Esophagus muscularis mucosa (tissue), 4 donors: ENCODE measurements at places on chromosomes 12 and 14. TPM values are rescaled to one million over a fixed set of nuclear protein-coding genes. Genes with fewer than 3 reads are reported as not detected.

GRCh38 chr12:25295361-25295760 lies 44.6 kb upstream of the KRAS start:
- DNase-seq: no peak
- no peak overlapping the region for H3K27ac ChIP-seq
- no peaks in the 10 kb centered on the region for H3K36me3 ChIP-seq
- H3K4me1 ChIP-seq: no peaks in the 10 kb centered on the region
- no peak overlapping the region for H3K4me3 ChIP-seq
- H3K27me3 ChIP-seq: no peaks in the 10 kb centered on the region

GRCh38 chr12:39606712-39607423 lies 12.7 kb downstream of the ABCD2 start:
- peaks cover 4% of the 10 kb centered on the region for H3K4me1 ChIP-seq
- H3K36me3 ChIP-seq: no peaks in the 10 kb centered on the region
- H3K4me3 ChIP-seq: no peak overlapping the region
- no peak overlapping the region for H3K27ac ChIP-seq

The GTF2A1 gene
- total RNA-seq: 28.1 TPM

The SLC25A21 gene
- 1.2 TPM for total RNA-seq

DNA sequence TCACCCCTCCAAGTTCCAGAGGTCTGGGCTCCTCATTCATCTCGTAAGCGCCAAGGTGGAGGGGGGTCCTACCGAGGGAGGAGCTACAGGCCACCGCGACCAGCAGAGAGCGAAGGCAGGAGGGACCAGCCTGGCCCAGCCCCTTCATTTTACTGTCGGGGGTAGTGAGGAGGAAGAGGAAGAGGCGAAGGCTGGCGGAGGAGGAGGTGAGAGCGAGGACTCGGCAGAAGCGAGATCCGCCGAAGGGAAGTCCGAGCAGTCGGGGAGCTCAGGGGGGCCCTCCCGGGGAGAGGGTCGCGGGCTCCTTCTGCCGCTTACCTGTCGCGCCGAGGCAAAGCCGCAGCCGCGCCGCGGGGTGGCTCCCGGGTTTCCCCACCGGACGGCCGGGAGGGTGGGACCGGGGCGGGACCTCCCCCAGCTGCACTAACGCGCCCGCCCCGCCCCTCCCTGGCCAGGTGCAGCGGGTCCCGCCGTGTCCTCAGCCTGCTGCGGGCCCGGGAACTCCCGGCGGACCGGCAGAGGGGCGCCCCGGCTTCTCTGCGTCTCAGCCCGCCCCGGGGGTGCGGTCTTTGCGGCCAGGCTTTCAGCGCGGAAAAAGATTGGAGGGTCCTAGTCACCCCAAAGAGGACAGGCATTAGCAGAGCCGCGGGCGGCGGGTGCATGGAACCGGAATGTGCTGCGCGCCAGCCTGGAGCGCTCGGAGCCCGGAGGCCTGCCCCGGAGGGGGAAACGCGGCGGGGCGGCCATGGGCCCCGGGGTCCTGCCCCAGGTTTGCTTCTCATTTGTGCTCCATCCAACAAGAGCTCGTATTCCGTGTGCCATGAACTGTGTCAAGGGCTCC lies at the start of gene GALNT6:
TSS of gene GALNT6 (minus strand) at position 124 of the 841 bp plus-strand sequence. CDS start 11,625 bp downstream, outside the sequence.
- no peaks in the 10 kb centered on the region for H3K36me3 ChIP-seq
- peaks cover 48% of the 10 kb centered on the region for H3K27me3 ChIP-seq
- H3K4me1 ChIP-seq: peaks cover 22% of the 10 kb centered on the region

The IL22 gene
- not detected for total RNA-seq

DNA sequence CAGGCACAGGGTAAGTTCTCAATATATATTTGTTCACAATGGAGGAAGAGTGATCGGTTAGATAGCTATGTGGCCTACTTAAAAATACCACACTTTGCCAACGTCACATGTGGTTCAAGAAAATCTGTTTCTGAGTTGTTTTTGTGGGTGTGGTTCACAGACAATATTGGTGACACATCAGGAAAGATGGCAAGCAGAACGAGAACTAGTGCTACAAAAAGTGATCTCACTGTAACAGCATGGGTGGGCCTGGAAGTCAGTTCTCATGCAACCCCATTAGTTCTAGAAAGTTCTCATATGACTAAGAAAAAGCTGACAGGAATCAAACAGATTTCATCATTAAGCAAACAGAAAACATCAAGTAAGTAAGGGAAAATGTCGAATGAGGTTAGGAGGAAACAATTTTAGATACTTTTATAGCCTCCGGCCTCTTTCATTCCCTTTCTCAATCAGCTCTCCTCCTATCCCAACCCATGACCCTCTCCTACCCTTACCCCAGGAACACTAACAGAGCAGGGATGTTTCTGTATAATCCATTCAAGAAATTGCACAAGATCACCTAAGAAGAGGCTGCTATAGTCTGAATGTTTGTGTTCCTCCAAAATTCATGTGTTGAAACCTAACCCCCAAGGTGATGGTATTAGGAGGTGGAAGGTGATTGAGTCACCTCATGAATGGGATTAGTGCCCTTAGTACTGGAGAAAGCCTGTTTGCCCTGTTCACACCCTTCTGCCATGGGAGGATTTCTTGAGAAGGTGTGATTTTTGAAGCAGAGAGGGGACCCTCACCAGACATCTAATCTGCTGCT lies 15.5 kb upstream of the NTN4 start:
- no peaks in the 10 kb centered on the region for H3K27me3 ChIP-seq
- no peak for DNase-seq
- peak overlapping the region; percentile 55 for H3K27ac ChIP-seq
- peaks cover 10% of the 10 kb centered on the region for H3K4me1 ChIP-seq
- H3K36me3 ChIP-seq: no peaks in the 10 kb centered on the region

GRCh38 chr14:80862983-80863382 lies 78.6 kb downstream of the CEP128 start:
- no peaks in the 10 kb centered on the region for H3K27me3 ChIP-seq
- no peak overlapping the region for H3K4me3 ChIP-seq
- H3K4me1 ChIP-seq: no peaks in the 10 kb centered on the region
- DNase-seq: no peak
- no peaks in the 10 kb centered on the region for H3K36me3 ChIP-seq

- no peak for DNase-seq
- H3K27ac ChIP-seq: no peak overlapping the region
- no peaks in the 10 kb centered on the region for H3K27me3 ChIP-seq
- H3K4me3 ChIP-seq: no peak overlapping the region
- no peaks in the 10 kb centered on the region for H3K36me3 ChIP-seq
These were observed 455.0 kb upstream of the TMEM132C start for GRCh38 chr12:127811988-127812387.

GRCh38 chr12:62705846-62706245 lies 229.1 kb downstream of the PPM1H start:
- peaks cover 21% of the 10 kb centered on the region for H3K4me1 ChIP-seq
- H3K4me3 ChIP-seq: no peak overlapping the region
- no peak for DNase-seq
- H3K27me3 ChIP-seq: no peaks in the 10 kb centered on the region
